GM20000 (cell line): ENCODE measurements at places on chromosomes 16 and 17.
A peak's percentile ranks its signal among the peaks of the same experiment; 100 is the strongest.

GRCh38 chr16:15779664-15780351 lies 77.0 kb downstream of the MYH11 start:
- DNase-seq, result no peak

GRCh38 chr17:49086649-49087048 lies 45.9 kb upstream of the B4GALNT2 start:
- DNase-seq, result no peak

- peak; percentile 80 for DNase-seq
Observed at GRCh38 chr17:36602924-36603384, 1.6 kb downstream of the MRM1 start.

DNA sequence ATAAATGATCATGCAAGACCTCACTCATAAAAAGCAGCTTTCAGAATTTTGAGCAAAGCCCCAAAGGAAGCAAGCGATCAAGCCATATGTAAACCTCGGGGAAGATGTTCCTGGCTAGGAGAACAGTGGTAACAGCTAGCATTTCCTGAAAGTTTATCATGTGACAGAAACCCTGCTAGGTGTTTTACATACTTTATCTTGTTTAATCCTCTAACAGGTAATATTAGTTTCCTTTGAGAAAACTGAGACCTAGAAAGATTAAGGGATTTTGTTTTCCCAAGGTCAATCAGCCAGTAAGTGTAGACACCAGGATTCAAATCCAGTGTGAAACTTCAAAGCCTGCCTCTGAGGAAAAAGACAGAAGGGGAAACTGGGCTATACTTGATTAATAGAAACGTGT lies 362.4 kb upstream of the MAF start:
- no peak for DNase-seq

DNA sequence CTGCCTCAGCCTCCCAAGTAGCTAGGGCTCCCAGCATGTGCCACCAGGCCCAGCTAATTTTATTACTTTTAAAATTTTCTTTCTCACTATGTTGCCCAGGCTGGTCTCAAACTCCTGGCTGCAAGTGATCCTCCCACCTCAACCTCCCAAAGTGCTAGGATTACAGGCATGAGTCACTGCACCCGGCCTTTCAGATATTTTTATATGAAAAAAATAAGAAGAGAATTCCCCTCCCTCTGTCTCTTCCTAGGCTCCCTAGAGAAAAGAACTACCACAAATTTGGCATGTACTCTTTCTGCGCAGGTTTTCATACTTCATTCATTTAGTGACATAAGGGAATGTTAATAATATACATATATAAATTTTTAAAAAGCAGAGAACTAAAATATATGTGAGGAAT lies 21.7 kb upstream of the SMURF2 start:
- no peak for DNase-seq
